ENCODE measurements at places on chromosomes 2 and 18. TPM values are rescaled to one million over a fixed set of nuclear protein-coding genes. Genes with fewer than 3 reads are reported as not detected.

GRCh38 chr2:116491292-116491691 is 1323.2 kb upstream of the DDX18 start:
- no peak for DNase-seq

- no peak for DNase-seq
Measured at GRCh38 chr2:170276925-170277629, 99.1 kb downstream of the MYO3B start.

SLC4A3 gene
- 11.1 TPM for total RNA-seq

DNA sequence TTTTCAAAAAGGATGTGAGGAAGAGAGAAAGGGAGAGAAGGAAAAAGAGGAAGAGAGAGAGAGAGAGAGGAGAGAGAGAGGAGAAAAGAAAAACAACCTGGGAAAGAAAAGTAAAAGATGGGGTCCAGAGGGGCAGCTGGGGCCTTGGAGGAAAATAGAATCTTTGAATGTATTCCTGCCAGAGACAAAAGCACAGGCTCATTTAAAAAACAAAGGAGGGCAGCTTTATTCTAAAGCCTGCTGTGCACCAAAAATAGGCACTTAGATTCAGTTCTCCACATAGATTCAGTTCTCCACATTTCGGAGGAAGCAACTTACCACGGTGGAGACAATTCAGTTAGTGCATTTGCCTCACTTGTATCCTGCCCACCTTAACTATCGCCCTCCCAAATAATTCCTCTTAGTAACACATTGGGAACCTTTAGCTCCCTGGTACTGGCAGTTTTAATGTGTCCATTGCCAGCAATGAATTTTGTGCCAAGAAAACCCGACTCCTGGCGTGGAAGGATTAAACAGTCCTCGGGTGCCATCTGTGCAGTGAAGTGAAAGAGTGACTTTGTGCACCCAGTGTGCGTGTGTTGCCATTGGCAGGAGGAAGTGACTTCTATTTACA is 71.3 kb downstream of the DPP4 start:
- no peak for DNase-seq

AMER3 gene
- total RNA-seq: 0.59 TPM

- DNase-seq: no peak
Measured at GRCh38 chr2:221050020-221050795, 521.9 kb downstream of the EPHA4 start.

- no peak for DNase-seq
Measured at GRCh38 chr18:32893915-32894314, 121.1 kb upstream of the KLHL14 start.

PCARE gene
- total RNA-seq: not detected

GRCh38 chr2:71563872-71564271 is 110.5 kb downstream of the DYSF start:
- DNase-seq: no peak

GRCh38 chr2:202088777-202089176 is 15.7 kb downstream of the KIAA2012 start:
- no peak for DNase-seq

- no peak for DNase-seq
Measured at GRCh38 chr2:233426619-233427342, 72.5 kb downstream of the DGKD start.

HOXD4 gene
- not detected for total RNA-seq

DNA sequence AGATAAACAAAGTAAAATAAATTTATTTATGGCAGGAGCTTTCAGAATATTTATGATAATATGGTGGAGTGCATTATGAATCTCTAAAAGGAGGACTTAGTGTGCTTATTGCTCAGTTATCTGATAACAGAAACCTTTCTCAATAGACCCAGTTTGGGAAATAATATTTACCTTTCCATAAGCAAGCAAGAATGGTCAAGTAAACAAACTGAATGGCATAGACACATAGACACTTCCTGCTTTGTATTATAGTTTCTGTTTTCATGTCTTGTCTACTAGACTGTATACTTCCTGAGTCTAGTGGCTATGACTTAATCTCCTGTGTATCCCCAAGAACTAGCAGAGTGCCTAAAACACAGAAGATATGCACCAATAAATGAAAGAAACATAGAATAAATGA is 87.8 kb downstream of the UPP2 start:
- DNase-seq: no peak

- DNase-seq: no peak
Measured at GRCh38 chr2:38556006-38556801, 46.5 kb downstream of the HNRNPLL start.

GRCh38 chr18:48922801-48923730 is 27.7 kb downstream of the SMAD7 start:
- peak; percentile 32 for DNase-seq

DNA sequence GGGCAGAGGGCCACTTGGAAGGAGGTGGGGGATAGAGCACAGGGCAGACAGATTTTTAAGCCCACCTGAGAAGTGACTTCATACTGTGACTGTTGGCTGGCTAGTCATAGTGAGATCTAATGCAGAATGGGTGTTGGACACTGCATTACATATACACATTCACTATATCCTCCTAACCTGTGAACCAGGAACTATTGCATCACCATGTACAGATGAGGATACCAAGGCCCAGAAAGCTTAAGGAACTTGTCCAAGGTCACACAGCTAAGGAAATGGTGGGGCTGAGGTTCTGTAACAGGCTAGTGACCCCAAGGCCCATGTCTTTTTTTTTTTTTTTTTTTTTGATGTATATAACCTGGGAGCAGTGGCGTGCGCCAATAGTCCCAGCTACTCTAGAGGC is 49.6 kb upstream of the SPRED2 start:
- DNase-seq: no peak

TMEM169 gene
- 1.0 TPM for total RNA-seq

SPDYA gene
- 0.52 TPM for total RNA-seq

GRCh38 chr2:149132339-149132738 is 93.8 kb downstream of the LYPD6B start:
- no peak for DNase-seq

PDE1A gene
- total RNA-seq: not detected

PRSS56 gene
- total RNA-seq: not detected

DNA sequence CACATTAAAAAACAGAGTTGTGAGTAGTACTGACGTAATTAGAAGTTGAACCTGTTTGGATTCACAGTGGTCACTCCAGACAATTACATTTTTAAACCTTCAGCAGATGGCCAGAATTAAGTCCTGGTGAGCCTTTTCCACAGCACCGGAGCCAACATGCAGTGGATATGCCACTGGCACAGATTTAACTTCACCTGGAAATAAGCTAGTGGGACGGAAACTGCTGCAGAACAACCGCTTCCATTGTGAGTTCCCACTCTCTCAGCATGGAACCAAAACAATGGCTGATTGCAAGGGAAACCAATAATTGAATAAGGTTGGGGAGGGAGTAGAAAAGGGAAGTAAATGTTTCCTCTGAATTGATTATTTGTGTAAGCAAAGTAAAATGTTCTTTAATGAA is 515.1 kb downstream of the STK39 start:
- DNase-seq: no peak

INO80D gene
- 46.0 TPM for total RNA-seq

FKBP1B gene
- total RNA-seq: 59.7 TPM

DNA sequence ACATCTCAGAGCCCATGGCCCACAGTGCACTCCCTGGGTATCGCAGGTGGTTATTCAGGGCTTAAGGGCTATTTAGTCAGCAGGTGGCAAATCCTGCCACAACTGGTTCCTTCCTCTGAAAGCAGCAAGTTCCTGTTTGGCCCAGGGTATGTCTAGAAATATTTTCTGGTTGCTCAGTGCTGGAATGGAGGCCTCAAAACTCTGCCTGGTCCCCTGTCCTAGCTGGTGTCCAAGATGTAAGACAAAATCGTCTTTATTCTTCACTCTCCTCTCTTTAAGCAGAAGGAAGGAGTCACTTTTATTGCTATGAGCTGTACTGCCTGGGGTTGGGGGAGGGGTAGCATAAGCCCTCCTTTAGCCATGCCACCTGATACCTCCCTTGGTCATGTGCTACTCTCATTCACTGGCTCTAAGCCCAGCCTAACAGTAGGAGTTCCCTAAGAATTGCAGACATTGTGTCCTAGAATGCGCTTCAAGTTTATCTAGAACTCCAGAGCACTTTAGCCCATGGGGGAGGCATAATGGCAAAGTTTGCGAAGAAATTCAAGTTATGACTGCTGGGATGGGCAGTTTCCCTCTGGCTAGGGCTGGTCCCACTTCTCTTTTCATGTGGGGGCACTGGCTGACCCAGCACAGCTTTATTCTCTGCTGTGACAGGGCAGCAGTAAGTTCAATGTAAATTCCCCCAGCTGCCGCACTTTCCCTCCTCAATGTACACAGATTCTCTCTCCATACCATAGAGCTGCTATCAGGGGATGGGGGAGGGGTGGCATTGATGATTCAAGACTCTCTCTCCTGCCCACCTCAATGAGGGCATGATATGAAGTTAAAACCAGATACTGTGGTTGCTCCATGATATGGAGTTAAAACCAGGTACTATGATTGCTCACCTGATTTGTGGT is 27.1 kb upstream of the CWC22 start:
- DNase-seq: peak; percentile 58

CD8B2 gene
- total RNA-seq: not detected

COL4A4 gene
- 0.92 TPM for total RNA-seq

RFX8 gene
- total RNA-seq: 0.57 TPM

DNA sequence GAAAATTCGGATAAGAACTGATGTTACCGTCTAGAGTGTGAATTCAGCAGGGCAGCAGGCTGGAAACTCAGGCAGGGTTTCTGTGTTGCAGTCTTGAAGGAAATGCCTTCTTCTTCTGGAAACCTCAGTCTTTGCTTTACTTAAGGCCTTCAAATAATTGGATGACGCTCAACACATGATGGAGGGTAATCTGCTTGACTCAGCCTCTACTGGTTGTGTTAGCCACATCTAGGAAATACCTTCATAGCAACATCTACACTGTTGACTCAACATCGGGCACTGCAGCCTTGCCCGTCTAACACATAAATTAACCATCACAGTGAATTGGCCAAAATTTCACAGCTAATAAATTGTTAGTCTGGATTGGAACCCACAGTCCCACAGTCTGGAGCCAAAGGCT is 37.2 kb downstream of the YPEL5 start:
- no peak for DNase-seq

DNA sequence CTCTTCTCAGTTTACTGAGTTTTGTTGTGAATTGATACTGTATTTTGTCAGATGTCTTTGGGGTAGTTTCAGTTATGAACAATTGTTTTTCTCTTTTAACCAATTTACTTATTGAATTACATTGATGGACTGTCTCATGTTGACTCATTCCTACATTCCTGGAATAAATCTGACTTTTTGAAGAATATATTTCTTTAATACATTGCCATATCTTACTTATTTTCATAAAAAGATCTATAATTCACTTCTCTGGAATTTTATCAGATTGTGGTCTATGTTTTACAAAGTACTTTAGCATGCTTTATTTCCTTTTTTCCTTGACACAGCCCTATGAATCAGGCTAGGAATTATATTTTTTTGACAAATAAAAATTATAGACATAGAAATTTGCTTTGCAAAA is 268.3 kb downstream of the PLCL1 start:
- DNase-seq: no peak

- peak; percentile 69 for DNase-seq
Measured at GRCh38 chr2:231685349-231686191, 22.8 kb upstream of the PTMA start.

GRCh38 chr2:40510304-40510703 is 58.4 kb upstream of the SLC8A1 start:
- no peak for DNase-seq

DNA sequence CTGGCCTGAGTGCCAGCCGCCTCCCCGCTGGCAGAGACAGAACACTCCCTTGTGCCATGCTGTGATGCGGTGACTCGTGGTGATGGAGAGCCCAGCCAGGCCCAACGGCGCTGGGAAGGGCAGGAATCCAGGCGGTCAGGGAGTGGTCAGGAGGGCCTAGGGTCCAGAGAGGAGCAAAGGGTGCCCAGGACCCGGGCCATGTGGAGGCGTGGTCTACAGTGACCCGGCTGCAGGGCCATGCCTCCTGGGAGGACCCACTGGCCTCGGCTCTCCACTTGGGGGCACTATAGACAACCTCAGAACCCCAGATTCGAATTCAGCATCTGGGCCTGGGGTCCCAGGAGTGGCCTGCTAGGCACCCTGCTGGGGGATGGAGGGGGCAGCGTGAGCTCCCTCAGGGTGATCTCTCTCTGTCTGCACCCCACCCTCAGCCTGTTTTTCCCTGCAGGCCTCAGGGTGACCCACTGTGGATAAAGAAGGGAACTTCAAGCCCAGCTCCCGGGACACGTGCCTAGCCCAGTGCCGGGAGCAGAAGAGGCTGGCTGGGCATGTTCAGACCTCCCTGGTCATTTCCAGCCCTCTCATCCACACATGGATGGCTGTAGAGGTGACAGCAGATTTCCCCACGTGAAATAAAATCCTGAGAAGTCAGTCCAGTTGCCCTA is 13.0 kb downstream of the AMER3 start:
- DNase-seq: no peak
